ENCODE measurements at places on chromosomes 3 and 15.

DNA sequence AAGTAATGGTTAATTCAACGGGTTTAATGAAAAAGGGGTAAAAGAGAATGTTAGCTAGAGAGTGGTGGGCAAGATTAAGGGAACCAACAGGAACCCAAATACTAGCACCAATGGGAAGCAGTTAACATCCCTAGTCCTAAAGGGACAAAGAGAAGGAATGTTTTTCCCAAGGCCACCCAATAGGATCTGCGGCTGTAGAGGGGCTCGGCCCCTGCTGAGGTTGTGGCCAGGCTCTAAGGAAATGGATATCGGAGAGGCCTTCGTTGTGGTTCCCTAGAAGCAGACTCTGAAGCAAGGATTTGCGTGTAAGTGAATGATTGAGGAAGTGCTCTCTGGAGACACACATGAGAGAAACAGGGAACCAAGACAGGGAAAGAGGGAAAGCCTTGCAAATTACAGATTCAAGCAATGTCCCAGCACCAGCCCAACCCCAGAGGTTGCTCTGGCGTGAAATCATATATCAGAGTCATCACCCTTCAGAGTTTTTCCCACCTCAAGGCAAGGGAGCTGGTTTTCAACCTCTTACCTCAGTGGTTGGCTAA lies 83.6 kb upstream of the TNIK start:
- DNase-seq = no peak

DNA sequence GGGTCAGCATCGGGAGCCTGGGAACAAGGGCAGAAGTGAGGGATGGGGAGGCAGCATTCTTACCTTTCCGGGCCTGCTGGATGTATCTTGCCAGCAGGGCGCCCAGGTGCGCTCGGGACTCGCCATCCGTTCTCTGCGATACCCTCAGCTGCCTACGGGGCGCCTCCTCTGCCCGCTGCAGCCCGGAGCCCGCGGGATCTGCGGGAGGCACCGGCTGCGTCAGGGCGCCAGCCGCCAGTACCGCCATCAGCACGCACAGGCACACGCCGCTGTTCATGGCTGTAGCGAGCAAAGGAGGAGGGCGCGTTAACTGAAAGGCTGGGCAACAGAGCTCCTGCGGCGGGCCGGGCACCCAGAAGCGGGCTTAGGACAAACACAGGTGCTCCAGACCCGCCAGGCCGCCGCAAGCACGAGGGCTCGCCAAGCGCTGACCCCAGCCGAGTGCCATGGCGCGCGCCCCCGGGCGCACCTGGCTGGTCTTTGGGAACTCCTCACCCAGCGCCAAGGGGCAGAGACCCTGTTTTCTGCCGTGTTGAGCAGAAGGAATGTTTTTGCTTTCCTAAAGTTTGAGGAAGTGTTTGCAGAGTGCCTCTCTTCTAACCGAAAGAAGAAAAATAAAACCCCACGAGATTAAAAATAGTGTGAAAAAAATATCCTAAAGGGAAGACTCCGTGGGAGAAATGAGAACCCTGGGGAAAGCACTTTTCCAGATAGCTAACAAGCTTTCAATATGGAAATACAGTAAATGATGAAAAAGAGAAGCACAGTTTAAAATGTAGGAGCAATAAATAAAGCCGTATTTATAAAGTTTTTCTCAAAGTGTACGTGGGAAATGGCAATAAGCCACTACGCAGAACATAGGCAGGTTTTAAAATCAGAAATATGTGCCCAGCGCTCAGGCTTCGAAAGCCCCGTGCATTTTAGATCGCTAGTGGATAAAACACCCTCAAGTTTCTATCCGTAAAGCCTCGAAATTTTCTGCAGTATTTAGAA lies 2.3 kb downstream of the CCK start:
- no peak for DNase-seq

DNA sequence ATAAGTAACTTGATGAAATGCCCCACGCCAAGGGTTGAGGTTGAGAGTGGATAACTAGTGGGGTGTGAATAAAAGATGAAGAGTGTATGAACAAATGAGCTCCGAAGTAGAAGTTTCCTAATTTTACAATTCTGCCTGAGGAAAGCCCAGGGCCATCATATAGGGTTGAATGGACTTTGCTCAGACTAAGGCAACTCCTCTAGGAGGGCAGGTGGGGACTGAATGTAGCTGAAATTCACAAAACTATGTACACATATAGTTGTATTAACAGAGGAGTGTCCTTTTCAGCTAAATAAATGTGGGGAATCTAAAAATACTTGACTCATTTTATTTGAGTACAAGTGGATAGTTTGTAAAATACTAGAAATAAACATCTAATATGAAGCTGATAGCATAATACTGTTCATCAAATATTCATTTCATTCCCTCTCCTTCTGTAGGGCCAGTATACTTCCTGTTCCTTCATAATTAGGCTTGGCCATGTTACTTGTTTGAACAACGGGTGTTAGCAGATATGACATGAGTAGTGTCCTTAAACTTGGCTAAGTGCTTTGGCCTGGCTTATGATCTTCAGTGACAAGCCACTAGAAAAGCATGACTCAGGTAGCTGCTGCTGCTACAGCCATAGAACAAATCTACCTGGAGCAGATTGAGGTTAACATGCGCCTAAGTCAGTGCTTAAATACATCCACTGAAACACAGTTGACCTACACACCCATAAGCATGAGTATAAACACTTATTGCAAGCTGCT lies 26.5 kb downstream of the PLSCR1 start:
- no peak for DNase-seq

DNA sequence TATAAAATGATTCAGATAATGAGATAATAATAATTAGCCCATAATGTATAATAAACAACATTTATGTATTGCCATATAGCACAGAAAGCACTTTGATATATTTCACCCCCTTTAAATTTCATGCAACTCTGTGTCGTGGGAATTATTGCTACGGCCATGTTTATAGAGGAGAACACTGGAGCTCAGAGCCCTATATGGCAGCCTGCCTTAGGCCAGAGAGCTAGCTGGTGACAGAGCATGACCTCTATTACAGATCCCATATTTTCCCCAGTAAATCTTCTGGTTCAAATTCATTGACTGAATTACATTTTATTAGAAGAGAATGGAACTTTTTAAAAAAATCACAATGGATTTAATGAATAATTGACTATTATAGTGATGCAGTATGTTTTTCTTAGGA lies 25.0 kb downstream of the USP13 start:
- DNase-seq = no peak

- no peak for DNase-seq
These were observed 303.6 kb downstream of the PLCL2 start for GRCh38 chr3:17188378-17188777.

DNA sequence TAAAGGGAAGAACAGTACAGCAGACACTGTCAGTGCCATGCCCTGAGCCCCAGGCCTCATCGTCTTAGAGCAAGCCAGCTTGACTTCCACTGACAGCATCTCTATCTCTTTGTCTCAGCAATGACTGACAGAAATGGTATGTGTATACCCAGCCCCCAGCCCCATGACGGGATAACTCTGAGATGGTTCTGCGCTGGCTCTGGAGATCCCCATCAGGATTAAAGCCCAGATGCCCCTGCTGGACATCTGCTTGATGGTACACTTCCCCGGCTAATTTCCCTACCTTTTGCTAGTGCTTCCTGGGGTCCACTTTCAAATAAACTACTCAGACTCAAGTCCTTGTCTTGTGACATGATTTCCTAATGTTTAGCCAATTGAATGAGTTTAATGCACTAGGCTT lies 7.6 kb downstream of the NMNAT3 start:
- DNase-seq = no peak

DNA sequence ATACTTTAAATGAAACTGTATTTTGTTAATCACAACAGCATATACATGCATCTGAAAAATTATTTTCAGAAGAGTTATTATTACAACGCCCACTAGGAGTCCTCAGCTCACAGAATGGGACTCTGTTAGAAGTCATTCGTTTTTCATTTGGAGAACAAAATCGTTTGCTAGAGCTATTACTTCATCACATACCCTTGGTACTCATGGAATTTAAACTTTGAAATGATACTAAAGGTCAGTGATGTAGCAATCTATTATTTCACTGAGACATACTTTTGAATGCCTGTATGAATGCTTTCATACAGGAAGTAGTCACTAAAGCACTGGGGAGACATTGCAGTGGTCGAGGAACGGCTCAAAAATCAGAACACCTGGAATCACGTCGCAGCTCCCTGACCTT lies 198.1 kb downstream of the MBNL1 start:
- no peak for DNase-seq

GRCh38 chr3:157443905-157444796 lies 7.5 kb downstream of the PTX3 start:
- DNase-seq = no peak

DNA sequence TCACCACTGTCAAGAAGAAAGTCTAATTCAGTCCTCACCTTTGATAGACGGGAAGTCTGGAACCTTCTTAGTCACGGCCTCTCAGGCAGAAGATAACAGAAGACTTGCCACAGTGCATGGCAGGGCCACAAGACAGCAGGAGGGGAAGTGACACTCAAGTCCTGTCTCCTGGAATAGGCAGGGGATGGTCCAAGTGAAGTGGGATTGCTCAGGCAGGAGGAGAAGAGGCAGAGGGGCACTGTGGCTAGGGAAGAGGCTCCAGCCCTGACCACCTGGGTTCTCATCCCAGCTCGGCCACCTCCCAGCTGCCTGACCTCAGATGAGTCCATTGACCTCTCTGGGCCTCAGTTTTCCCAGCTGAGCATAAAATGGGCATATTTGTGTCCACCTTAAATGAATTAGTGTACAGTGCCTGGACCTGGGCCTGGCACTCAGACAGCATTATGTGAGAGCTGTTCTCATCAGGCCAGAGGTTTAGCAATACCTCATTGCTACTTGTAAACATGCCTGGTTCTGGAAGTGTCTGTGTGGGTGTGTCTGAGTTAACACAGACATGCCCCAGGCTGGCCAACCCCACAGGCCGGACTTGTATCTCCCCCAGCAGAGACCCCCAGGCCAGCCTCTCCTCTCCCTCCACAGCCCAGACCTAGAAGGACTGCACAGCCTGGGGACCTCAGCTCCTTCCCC lies 11.5 kb upstream of the PCSK6 start:
- no peak for DNase-seq

GRCh38 chr15:68589783-68590710 lies 11.3 kb downstream of the CORO2B start:
- DNase-seq = no peak

DNA sequence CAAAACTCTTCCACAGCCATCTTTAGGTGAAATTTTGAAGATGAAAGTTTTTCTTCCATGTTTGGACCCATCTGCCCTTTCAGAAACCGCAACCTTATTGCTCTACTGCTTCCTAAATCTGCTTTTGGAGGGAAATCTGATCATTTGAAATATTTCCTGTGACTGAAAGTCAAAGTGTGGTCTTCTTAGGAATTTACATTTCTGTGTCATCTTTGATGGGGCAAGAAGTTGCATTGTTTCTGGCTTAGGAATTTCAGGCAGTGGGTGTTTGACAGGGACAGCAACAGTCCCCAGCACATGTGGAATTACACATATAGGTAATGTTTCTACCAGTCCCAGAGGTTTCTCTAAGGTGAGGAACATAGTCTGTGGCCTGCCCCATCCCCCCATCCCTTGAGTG lies 5.3 kb upstream of the TYRO3 start:
- DNase-seq = no peak

DNA sequence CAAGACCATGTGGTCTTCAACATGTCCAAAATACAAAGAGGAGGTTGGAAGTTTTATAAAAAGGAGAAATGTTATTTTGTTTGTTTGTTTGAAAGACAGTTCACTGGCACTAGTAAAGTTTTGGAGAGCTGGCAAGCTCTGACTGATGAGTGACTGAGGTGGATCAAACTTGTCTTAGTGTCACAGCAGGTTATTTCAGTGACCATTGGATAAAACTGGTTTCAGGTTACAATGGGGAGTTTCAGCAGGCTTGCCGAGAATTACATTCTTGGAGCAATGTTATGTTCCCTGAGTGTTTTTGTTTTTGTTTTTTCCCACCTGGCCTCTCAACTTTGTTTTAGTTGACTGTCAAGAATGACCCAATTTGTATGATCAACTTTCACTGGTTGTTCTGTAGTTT lies 414.5 kb upstream of the ARHGEF26 start:
- DNase-seq = no peak

- no peak for DNase-seq
These were observed 5.1 kb downstream of the MECOM start for GRCh38 chr3:169658311-169658931.

GRCh38 chr3:57093971-57094535 lies 33.6 kb downstream of the SPATA12 start:
- no peak for DNase-seq

GRCh38 chr15:31150732-31151231 lies 49.3 kb upstream of the TRPM1 start:
- DNase-seq = no peak

GRCh38 chr3:18300916-18301315 lies 124.2 kb downstream of the SATB1 start:
- DNase-seq = no peak

GRCh38 chr3:112111785-112112402 lies 21.2 kb downstream of the GCSAM start:
- DNase-seq = peak; percentile 40

DNA sequence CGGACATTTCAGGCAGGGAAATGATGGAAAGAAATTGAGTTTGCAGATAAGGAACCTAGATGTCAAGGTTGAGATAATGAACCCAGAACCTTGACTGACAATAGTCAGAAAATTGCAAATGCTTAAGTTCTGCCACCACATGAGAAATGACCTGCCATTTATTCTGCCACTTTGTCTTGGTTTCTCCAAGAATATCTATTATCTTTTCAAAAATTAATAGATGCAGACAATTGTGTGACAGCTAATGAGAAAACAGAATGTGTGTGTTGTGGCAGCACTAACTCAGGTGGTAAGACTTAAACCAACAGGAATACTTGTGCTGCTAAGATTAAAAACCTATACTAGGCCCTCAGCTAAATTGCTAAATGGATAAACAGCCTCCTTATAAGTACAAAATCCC lies 52.3 kb downstream of the CADPS start:
- DNase-seq = no peak

- no peak for DNase-seq
These were observed 37.0 kb downstream of the SEMA6D start for GRCh38 chr15:47754312-47754711.

GRCh38 chr3:117228466-117228865 lies 518.9 kb downstream of the TUSC7 start:
- DNase-seq = no peak

Measured in NCI-H1694 treated with DMSO at 0.1 percent for 48 hours (cell line).